Right hindlimb (tissue), 1 donor: ENCODE measurements at places on chromosomes 2 and 18.

DNA sequence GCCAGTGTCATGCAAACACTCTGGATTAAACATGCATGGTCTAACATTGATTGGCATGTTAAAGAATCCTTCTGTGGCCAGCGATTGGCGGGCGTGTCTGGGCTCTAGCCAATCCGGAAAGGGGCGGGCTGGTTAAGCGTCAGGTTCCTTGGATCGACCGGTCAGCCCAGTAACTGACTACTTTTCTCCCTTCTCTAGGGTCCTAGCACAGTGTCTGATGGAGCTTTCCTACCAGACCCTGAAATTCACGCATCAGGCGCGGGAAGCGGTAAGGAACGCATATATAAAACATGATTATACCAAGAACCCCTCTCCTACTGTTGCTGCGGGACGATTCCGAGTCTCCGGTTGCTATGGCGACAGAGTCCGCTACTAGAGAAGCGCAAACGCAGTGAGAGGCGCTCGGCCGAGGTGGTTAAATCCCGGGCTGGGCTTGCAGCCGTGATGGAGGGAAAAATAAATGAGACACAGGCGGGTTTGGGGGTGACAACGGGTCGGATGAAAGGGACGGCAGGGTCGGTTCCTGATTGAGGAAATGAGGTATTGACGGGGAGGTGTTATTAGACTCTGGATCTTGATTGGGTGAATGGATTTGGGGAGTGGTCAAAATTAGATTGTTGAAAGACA is 29.4 kb downstream of the KATNAL2 start:
- DNase-seq = peak; percentile 92

DNA sequence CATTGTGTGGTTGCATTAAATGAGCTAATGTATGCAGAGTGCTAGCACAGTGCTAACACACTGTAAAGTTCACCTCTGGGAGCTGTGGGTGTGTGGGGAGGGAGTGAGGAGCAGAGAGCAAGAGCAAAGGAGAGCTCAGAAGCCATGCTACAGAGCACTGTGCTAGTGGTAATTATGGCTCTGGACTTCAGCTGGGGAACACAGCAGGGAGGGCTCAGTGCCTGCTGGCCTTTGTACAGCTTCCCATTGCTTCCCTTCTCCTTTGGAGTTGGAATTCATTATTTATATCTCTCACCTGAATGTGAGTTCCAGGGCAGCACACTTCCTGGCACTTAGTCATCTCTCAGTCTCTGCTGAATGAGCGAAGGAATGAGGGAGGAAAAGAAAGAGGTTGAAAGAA is 2.5 kb upstream of the PLA2R1 start:
- no peak for DNase-seq

- DNase-seq = no peak
Observed at GRCh38 chr18:8685141-8685913, 20.0 kb upstream of the MTCL1 start.

DNA sequence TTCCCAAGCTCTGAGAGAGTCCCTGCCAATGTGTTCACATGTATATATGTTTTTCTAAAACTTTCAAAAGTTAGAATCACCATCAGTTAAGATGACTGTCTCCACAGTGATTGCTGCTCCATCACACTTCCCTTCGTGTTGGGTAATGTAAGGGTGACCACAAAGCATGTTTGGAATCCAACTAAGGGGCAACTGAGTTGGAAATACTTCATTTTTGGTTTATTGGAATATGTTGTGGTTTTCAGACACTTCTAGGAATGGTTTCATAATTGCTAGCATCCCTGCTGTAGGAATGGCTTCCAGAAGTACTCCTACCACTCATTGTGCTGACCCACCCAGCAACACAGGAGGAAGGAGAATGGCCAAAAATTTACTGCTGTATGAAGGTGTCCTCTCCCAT is 212.5 kb upstream of the GULP1 start:
- DNase-seq = no peak

DNA sequence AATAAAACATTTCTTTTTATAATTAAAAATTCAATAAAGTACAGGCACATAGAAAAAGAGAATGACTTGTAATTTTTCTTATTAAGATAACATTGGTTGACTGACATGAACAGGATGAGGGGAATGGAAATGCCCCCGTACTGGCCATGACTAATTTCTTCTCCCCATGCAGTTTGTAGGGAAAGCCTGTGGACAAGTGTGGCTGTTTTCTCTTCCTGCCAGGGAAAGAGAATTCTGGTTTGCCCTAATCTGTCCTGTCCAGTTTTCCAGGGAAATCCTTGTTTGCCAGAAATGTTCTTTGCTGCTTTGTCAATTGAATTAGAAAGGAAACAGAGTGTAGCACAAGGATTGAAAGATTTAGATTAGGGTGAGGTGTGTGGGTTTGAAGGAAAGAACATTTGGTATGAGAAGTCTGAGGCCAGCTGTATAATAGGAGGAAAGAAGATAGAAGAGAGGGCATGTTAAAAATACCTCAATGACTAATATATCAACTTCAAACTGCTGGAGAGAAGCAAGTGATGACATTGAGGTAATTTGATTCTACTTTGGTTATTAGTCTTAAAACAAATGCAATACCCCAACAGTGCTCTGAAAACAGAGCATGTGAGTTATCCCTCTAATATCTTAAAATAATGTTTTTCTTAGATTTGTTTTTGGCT is 593.9 kb upstream of the ZNF804A start:
- no peak for DNase-seq

DNA sequence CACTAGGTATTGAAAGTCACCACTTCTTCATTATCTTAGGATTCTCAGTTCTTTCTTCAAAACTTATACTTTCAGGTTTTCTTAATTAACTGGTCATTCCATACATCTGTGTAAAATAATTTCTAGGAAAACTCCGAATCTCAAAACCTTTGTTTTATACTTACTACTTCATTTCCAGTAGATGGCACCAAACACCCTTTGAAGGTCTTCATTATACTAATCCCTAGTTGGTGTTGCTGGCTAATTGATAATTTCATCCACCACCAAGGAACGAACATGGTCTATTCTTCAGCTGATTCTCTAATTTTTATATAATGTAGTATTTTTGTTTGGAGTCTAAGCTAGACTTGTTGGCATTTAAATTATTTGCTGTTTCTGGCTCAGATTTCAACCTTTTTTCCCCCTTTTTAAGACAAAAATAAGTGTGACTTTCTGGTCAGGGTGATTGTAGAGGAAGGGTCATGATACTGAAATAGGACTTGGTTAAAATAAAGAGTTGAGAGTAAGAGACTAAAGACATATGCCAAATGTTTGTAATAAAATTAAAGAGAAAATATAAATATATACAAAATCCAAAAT is 2.8 kb upstream of the MXD1 start:
- DNase-seq = no peak

- no peak for DNase-seq
Observed at GRCh38 chr2:221517696-221518151, 54.4 kb downstream of the EPHA4 start.

- peak; percentile 47 for DNase-seq
Observed at GRCh38 chr18:22563164-22563583, 145.5 kb upstream of the CTAGE1 start.

GRCh38 chr2:127418300-127419111 is at the start of gene PROC:
Gene PROC, plus strand, starts transcription at chr2:127418427. Its CDS starts 1,516 bp downstream, at chr2:127419943.
- no peak for DNase-seq

GRCh38 chr2:63755216-63755615 is 86.5 kb upstream of the UGP2 start:
- no peak for DNase-seq

DNA sequence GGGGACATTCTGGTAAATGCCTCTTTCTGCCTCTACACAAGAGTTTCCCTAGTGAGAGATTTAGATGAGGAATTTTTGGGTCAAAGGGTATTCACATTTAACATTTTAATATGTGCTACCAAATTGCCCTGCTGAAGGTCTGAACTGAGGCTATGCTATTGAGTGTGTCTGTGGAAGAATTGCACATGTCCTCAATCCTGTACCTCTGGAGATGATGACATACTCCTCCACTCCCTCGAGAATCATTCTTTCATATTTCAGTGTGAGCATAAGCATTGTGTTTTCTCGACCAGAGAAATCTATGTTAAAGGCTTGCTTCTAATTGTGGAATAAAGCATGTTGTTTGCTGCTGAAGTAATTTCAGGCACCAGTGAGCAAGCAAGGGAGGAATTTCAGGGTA is 110.5 kb downstream of the TSN start:
- DNase-seq = no peak

- DNase-seq = no peak
Observed at GRCh38 chr2:20561637-20562454, 89.1 kb downstream of the HS1BP3 start.

DNA sequence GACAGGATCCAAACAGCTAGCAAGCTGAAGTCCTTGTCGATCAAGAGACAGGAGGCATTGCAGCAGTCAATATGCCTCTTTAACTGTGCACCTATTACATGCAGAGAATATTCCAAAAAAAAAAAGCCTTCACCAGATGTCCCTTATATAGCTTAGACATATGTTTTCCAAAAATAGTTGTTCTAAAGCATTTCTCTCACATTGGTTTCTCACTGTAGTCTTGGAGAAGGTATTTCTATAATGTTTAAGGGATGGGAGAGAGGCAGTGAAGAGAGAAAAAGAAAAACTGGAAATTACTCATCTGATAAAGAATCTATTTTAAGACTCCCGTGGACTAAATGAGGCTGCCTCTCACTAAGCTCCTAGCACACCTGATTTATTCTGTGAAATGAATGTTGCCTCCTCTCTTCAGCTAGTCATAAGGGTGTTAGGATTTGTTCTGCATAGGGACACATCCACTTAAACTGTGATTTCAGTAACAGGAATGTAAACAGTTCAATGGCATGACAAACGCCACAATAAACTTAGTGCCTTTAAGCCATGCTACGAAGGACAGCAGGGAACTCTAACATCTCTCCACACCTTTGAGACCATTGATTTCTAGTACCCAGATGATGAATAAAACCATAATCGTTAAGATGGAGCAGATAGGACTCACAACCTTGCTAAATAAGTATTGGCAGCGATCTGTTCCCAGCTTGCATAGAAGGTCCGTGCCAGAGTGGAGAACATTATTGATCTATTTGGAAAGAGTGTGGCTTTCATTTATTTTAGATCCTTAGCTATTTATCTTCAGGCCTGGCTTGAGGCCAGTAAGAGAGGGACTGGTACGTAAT is 98.6 kb upstream of the NCK2 start:
- no peak for DNase-seq

DNA sequence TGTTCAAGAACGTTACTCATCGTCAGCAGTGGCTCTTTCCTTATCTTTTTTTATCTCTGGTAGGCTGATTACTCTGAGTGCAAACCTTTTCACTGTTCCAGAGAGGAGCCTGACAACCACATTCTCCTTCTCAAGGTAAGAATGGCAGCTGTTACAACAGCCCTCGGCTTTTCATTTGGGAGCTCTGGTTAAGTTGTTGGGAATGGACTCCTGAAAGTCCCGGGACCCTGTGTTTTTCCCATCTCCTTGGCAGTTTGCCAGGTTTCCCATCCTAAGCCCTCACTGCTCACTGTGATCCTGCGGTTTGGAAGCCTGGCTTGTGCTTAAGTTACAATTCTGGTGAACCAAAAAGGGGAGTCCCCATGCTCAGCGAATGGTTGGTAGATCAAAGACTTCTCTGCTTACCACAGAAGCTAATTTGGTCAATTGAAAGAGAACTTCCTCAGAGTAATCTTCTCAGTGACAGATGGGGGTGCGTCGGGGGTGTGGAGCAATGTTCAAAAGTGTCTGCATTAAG is 122.3 kb downstream of the LYPD6B start:
- DNase-seq = peak; percentile 46

DNA sequence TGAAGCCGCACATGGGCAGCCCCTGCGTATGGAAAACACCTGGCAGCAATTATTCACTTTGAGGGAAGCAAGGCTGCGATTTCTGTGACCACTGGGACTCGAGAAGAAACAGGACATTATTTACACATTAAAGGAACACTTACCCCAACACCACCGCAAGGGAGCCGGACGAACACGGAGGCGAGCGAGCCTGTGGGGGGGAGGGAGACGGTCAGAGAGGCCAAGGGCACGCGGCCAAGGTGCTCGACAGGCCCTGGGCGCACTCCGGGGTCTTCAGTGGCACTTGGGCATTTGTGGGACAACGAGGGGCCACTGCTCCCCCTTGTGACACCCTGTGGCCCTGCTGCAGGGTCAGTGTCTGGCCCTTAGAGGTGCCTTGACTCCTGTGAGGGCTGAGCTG is 247.0 kb downstream of the TWIST2 start:
- DNase-seq = no peak

DNA sequence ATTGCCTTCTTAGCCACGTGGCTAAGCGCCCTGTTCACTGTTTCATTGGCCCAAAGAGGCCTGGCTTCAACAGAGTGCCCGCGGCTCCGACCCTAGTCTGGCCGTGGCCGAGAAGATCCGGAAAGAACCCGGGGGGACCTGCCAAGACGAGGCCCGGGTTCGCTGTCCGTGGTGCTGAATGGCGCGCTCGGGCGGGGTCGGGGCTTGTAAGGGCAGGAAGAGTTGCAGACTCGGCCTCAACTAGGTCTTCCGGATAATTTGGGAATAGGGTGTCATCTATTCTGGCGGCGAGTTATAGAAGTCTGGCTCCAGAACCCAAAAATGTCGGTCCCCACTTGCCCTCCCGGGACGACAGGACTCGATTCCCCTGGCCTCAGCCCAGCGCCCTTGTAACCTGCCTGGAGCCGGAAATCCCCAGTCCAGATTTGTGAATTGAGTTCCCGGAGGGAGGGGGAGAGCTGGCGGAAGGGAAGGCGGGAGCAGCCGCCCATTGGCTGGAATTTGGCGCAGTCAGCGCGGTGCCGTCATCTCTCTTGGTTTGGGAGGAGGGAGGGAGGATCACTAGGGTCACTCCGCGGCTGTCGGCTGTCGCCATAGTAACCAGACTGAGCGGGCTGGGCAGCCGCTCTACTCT is 3.5 kb downstream of the CDK5R2 start:
- peak; percentile 79 for DNase-seq

DNA sequence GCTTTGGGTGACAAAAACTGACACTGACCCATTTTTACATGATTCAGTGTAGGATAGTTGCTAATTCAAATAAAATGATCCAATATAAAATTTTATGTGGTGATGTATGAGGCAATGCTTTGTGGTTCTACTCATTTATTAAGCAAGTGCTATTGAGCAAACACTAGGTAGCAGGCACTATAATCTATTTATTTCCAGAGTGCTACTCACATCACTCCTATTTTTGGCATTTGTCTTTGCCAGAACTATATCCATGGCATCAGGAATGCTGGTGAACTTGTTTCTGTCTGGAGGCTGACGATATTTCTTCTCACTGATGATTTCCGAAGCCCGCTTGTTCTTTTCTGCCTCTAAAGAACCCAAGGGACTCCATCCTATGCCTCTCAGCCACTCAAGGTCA is 84.3 kb downstream of the NEB start:
- DNase-seq = no peak

- no peak for DNase-seq
Observed at GRCh38 chr2:240774856-240775255, 45.2 kb downstream of the KIF1A start.

GRCh38 chr2:141329964-141330363 is 800.9 kb downstream of the LRP1B start:
- DNase-seq = no peak
